Activated CD4-positive, alpha-beta T cell treated with anti-CD3 and anti-CD28 coated beads, Interleukin-2, amount 50 U/mL, for 24 hours (primary cell): ENCODE measurements at places on chromosomes 3 and 15.

DNA sequence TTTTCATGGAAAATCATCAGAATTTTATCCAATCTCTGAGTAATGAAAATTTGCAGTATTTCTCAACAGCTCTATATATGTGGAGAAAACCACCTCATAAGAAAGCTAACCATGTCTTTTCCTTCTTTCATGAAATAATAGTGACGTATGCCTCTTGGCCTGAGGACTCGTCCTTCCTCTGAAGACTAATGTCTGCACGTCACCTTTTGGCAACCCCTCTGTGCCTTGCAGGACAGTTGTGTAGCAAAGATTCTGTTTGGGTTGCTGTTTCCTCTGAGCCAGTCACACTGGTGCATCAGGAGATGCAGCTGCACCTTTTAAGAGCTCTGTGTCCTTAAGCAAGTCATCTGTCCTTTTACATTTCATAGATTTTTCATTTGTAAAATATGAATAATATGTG lies 168.9 kb downstream of the TIGIT start:
- no peak for DNase-seq

GRCh38 chr15:84929795-84930603 lies 45.5 kb downstream of the SLC28A1 start:
- no peak for DNase-seq

- no peak for DNase-seq
Observed at GRCh38 chr15:72786676-72787345, 3.3 kb upstream of the ADPGK start.

GRCh38 chr15:80547264-80547663 lies 143.1 kb downstream of the ARNT2 start:
- no peak for DNase-seq

- no peak for DNase-seq
Observed at GRCh38 chr15:66078196-66078928, 175.2 kb downstream of the MEGF11 start.

DNA sequence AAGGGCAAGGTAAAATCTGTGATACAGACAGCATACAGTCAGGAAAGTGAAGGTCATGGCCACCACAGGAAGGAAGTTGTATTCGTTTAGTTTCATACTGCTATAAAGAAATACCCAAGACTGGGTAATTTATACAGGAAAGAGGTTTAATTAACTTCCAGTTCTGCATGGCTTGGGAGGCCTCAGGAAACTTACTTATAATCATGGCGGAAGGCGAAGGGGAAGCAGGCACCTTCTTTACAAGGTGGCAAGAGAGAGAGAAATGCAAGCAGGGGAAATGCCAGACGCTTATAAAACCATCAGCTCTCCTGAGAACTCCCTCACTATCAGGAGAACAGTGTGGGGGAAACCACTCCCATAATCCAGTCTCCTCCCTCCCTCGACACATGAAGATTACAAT lies 353.7 kb upstream of the SEMA6D start:
- no peak for DNase-seq
